ENCODE measurements at places on chromosomes 7 and 10.
A peak's percentile ranks its signal among the peaks of the same experiment; 100 is the strongest.

DNA sequence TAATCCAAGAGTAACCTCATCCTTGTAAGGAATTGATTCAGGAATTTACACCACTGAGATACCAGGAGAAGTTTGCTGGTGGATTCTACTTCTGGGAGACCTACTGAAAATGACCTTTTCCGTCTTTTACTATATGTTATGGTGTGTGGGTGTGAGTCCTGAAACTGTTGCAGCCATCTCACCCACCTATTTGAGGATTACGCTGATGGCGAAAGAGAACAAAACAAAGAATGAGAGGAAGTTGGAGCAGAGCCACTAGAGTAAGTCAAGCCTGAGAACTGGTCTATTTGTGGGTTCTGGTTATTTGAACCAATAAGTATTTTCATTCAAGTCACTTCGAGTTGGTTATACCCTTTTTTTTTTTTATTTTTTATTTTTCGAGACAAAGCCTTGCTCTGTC, 12.7 kb upstream of the ABCC2 start:
- no peak for DNase-seq

- DNase-seq: peak; percentile 45
Measured at GRCh38 chr10:73625004-73625883, 16.0 kb downstream of the MYOZ1 start.

DNA sequence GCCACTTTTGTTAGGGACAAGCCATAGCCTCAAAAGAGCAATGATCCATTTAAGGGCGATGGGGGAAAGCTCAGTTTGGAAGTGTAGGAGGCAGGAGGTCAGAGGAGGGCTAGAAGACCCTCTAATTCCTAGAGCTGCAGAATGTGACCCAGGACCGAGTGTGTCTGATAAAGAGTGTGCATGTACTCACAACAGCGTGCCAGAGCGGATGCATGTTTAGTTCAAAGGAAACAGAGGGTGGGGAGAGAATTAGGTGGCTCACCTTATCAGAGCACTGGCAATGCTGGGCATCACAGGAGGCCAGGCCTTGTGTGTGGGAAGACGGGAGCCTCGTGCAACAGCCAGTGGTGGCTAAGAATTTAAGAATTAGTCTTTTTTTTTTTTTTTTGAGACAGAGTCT, 133.9 kb upstream of the COBL start:
- DNase-seq: no peak

GRCh38 chr7:11427686-11428273, 404.2 kb downstream of the THSD7A start:
- peak; percentile 68 for DNase-seq

- no peak for DNase-seq
Measured at GRCh38 chr7:45350896-45351295, 193.3 kb downstream of the RAMP3 start.

DNA sequence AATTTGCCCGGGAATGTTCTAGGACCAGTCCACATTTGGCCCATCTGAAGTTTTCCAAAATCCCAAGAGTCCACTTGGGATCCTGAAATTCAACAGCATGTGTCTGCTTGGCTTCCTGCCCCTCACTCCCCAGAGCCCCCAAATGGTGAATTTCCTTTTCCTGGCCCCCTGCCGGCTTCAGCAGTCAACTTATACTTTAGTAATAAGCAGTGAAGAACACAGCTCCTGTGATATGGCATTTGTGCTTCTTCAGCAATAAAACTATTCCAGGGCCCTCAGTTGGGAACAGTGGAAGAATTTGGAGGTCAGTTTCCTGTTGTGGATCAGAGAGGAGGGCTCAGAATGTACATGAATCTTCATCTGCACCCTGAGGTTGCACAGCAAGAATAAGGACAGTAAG, 51.1 kb downstream of the PRF1 start:
- no peak for DNase-seq

- DNase-seq: no peak
Measured at GRCh38 chr10:89216056-89216455, 8.9 kb upstream of the CH25H start.

DNA sequence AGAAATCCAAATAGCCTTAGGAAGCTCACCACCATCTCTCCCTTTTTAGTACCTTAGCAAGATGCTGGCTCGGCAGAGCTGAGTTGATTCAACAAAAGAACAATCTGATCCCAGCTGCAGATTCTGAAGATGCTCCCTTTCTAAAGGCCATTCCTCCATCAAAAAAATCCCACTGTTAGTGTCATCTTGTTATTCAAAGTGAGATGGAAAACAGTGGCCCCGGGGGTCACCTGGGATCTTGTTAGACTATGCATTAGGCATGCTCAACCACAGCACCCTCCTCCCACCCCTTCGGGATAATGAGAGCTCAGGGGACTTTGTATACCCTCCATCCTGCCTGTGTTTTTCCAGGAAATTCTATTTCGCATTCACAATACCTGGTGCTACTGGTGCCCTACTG, 2.4 kb downstream of the NCAPG2 start:
- no peak for DNase-seq

Data from LoVo (cell line).